ENCODE measurements at places on chromosomes 16 and 17. TPM values are rescaled to one million over a fixed set of nuclear protein-coding genes. Genes with fewer than 3 reads are reported as not detected.

DNA sequence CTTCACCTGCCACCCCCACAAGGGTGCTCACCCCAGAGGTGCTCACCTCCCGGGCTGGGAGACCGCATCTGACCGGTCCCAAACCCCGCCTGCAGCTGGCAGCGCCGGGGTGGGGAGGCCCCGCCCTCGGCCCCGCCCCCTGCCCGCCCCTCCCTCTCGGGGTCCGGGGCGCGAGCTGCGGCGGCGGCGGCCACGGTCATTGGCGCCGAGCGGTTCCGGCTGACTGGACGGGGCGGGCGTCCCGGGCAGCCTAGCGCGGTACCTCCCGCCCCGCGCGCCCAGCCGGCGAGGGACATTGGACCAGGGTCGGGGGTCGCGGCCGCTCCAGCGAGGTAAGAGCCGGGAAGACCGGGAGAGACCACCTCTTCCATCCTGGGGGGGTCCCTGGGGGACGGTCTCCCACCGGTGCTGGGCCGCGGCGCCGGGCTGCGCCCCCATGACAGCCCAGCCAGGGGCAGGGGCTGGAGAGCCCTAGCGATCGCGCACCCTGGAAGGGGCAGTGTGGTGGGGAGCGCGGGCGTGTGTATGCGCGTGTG is at the start of gene CACNG5:
Gene CACNG5 (plus strand): TSS at position 199 of the 536 bp plus-strand sequence. CDS start 42,216 bp downstream, outside the sequence.
- no peak within 1 kb of the TSS for H3K27ac ChIP-seq
- no peak for DNase-seq
- no peaks in the 10 kb centered on the region for H3K4me1 ChIP-seq
- H3K4me3 ChIP-seq, result no peak within 1 kb of the TSS
- peaks cover 49% of the 10 kb centered on the region for H3K27me3 ChIP-seq

DNA sequence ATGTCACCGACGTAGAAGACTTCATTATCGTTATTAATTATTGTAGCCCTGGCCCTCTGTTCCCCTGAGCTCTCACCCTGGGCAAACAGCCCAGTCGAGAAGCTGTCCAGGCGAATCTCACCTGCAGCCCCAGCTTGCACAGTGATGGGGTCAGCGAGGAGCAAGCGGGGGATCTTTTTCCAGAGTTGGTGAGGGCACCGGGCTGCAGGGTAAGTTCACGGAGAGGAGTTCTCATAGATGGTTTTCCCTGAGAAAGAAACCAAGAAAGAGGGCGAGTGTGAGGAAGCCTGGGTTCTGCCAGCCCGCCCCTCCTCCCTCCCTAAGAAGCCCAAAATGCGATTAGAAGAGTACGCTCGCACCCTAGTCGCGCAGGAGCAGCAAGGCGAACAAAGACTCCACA is 436 bp downstream of the SPAG5 start:
- no peak for DNase-seq
- no peaks in the 10 kb centered on the region for H3K27me3 ChIP-seq
- peaks cover 43% of the 10 kb centered on the region for H3K36me3 ChIP-seq
- H3K27ac ChIP-seq, result peak overlapping the region; percentile 86
- H3K4me3 ChIP-seq, result peak overlapping the region; percentile 56

- H3K36me3 ChIP-seq, result peaks cover 90% of the 10 kb centered on the region
- no peak for DNase-seq
- H3K27me3 ChIP-seq, result no peaks in the 10 kb centered on the region
- H3K4me3 ChIP-seq, result no peak overlapping the region
- H3K27ac ChIP-seq, result no peak overlapping the region
Measured at GRCh38 chr17:44863061-44863918, 15.6 kb downstream of the HIGD1B start.

DNA sequence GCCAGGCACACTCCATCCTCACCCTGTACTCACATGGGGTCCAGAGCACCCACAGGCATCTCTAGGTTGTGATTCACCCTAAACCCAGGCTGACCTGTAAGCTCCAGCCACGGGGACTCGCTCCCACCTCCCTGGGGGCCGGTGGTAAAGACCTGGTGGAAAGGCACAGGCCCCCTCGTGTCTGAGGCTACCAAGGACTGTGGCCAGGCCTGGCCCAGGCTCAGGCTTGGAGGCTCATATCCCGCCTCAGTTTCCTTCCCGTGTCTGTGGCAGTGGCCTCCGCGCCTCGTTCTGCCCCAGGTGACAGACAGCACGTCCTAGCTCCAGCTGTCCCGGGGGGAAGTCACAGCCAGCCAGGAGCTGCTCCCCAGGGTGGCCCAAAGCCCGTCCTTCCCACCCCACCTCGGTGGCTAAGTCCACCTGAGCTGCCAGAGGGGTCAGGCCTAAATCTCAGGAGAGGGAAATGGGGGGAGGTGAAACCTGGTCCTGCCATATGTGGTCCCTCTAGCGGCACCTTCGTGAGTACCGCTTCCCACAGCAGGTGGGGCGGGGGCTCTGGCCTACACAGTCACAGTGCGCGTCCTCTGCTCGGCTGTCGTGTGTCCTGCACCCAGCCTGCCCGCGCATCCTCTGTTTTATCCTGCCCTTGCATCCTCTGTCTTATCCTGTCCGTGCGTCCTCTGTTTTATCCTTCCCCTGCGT is 12.6 kb downstream of the CDH15 start:
- H3K27me3 ChIP-seq, result no peaks in the 10 kb centered on the region
- DNase-seq, result no peak
- no peak overlapping the region for H3K4me3 ChIP-seq
- H3K36me3 ChIP-seq, result no peaks in the 10 kb centered on the region

DNA sequence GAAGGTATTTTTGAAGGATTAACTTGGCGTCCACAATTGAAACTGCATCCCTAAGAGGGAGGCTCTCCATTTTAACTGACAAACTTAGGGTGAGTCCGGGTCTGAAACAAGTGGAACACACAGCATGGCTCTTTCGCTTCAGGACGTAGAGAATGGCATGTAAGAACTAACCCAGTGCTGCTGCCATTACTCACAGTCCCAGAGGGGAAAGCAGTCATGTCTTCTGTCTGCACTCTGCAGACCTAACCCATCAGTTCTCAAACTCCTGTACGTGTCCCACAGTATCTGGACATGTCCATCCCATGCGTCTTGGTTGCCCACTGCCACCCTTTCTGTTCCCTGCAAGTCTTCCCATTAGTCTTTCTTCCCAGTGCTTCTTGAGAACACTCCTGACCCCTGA is 563 bp downstream of the ST6GALNAC1 start:
- no peaks in the 10 kb centered on the region for H3K27me3 ChIP-seq
- no peak overlapping the region for H3K4me3 ChIP-seq
- DNase-seq, result no peak
- H3K27ac ChIP-seq, result no peak overlapping the region
- peaks cover 4% of the 10 kb centered on the region for H3K4me1 ChIP-seq

GRCh38 chr17:78057113-78057740 is 71.3 kb downstream of the TMC6 start:
- H3K4me1 ChIP-seq, result no peaks in the 10 kb centered on the region
- H3K27ac ChIP-seq, result no peak overlapping the region
- H3K36me3 ChIP-seq, result peaks cover 29% of the 10 kb centered on the region
- H3K4me3 ChIP-seq, result no peak overlapping the region
- no peaks in the 10 kb centered on the region for H3K27me3 ChIP-seq

GRCh38 chr17:18379246-18380146 is 1.9 kb downstream of the EVPLL start:
- H3K4me3 ChIP-seq, result no peak overlapping the region
- no peaks in the 10 kb centered on the region for H3K27me3 ChIP-seq
- no peaks in the 10 kb centered on the region for H3K4me1 ChIP-seq
- H3K27ac ChIP-seq, result no peak overlapping the region
- DNase-seq, result no peak
- H3K36me3 ChIP-seq, result no peaks in the 10 kb centered on the region

DNA sequence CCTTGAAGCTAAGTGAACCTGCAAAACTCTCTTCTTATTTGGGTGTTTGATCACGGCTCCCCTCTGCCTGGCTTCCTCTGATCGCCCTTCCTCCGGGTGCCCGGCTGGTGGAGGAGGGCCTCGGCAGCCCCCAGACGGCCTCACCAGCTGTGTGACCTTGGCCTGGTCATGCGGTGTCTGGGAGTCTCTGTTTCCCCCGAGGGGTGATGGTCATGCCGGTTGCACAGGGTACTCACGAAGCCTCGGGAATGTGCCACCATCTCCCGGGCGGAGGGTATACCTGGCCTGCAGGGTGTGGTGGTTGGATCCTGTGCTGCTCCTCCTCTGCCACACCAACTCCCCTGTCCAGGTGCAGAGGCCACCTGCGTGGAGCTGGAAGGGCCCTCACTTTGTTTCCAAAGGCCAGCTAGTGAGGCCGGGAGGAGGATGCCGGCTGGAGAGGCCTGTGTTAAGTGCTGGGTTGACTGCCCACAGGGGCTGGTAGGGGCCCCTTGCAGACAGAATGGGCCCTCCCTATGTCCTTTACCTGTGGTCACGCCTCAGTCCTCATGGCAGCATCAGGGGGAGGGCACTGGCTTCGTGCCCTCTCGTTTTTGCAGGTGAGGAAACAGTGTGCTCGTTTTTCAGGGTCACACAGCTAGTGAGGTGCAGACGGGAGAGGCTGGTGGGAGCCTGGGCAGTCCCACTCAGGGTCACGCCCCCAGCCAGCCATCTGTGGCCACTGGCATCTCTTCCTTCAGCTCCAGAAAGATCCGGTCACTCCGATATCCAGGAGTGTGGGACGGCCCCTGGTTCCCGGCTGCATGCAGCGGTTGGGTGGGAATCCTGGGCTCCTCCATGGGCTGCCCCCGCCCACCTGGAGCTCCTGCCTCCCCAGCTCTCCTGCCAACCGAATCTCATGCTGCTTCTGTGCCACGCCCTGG is 148.5 kb upstream of the GSE1 start:
- no peak overlapping the region for H3K27ac ChIP-seq
- no peak for DNase-seq
- no peaks in the 10 kb centered on the region for H3K36me3 ChIP-seq
- H3K27me3 ChIP-seq, result peaks cover 8% of the 10 kb centered on the region
- no peak overlapping the region for H3K4me3 ChIP-seq

DNA sequence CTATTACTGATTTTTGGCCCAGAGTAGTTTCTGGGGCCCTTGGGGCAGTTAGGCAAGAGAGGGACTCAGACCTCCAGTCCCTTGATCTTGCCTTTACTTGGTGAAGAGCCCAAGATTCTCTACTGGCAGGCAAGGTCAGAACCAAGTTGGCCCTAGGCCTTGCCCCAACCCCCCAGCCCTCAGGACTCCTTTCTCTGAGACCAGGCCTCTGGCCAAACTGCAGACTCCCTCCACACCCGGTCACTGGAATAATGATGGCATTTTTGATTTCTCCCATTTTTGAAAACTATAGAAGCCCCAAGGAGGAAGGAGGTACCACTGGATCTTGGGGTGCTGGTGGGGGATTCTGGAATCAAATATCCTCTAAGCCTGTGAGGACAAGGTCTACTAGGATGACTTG is 18.0 kb upstream of the HOXB9 start:
- H3K4me1 ChIP-seq, result peaks cover 13% of the 10 kb centered on the region
- peaks cover 100% of the 10 kb centered on the region for H3K27me3 ChIP-seq
- H3K27ac ChIP-seq, result no peak overlapping the region

DNA sequence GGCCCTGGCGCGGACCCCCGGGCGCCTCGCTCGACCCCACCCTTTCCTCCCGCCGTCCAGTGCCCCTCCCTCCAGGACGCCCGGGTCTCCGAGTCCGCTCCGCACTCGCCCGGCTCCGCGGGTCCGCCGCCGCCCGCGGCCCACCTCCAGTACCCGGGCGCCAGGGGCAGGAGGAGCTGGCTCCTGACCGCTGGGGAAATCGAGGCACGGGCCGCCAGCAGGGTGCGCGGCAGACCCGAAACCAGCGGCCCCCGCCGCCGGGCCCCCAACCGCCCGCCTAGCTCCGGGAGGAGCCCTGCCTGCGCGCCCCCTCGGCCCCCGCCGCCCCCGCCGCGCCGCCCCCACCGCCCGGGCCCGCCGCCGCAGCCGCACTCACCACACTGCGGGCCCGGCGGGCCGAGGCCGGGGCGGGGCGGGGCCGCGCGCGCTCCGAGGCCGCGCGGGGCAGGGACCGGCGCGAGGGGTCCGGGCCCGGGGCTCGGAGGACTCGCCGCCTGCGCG is 333 bp downstream of the MAFG start:
- peaks cover 12% of the 10 kb centered on the region for H3K36me3 ChIP-seq
- peak overlapping the region; percentile 91 for H3K4me3 ChIP-seq
- H3K4me1 ChIP-seq, result peaks cover 33% of the 10 kb centered on the region
- no peak for DNase-seq

DNA sequence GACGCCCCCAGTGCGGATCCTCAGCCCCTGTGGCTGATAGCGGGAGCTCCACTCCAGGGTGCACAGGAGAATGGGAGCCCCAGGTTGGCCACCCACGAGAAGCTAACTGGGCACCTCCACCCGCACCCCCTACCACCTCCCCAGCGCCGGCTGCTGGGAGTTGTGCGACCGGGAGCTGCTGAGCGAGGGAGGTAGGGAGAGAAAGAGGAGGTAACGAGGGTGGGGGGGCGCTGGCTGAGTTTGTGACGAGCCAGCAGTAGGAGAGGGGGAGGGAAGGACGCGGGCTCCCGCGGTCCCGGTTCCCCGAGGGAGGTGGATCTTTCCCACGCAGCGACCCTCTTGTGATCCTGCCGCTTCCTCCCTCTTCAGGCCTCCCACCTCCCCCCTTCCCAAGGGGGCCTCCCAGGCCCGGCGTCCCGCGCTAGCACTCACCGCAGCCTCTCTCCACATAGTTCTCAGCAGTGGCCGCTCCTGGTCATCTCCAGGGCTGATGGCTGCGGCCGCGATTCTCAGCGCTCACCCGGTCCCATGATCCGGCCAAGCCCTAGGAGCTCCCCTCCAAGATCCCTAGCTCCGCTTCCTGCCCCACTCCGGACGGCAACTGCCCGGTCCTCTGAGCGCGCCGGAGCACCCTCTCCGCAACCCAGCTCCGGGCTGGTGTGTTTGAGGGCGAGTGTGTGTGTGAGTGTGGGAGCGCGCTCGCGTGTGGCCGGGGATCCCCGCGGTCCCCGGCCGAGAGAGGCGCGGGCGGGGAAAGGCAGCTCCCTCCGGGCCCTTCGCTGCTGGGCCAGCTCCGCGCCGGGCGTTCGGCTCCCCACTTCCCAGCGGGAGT is at the start of gene GRIN2A:
Gene GRIN2A (minus strand): TSS at position 207 of the 832 bp plus-strand sequence. CDS start 2,017 bp downstream, outside the sequence.
- no peaks in the 10 kb centered on the region for H3K36me3 ChIP-seq
- H3K27ac ChIP-seq, result no peak within 1 kb of the TSS
- no peak within 1 kb of the TSS for H3K4me3 ChIP-seq
- no peak for DNase-seq
- H3K27me3 ChIP-seq, result peaks cover 37% of the 10 kb centered on the region
- H3K4me1 ChIP-seq, result 0 out of 2 replicates have a peak, but pooled peaks cover 3% of the 10 kb centered on the region

- H3K36me3 ChIP-seq, result peaks cover 83% of the 10 kb centered on the region
- DNase-seq, result no peak
- no peaks in the 10 kb centered on the region for H3K4me1 ChIP-seq
- no peaks in the 10 kb centered on the region for H3K27me3 ChIP-seq
- no peak overlapping the region for H3K27ac ChIP-seq
- H3K4me3 ChIP-seq, result no peak overlapping the region
Measured at GRCh38 chr17:30788918-30789317, 35.6 kb downstream of the CRLF3 start.

Gene CBX2
- total RNA-seq, result 16.7 TPM

Gene CDRT15
- total RNA-seq, result not detected

Gene ASB16
- not detected for total RNA-seq

Gene NUFIP2
- total RNA-seq, result 36.2 TPM

Gene EFTUD2
- total RNA-seq, result 158 TPM

Gene ZNF423
- 3.0 TPM for total RNA-seq

Gene EPX
- not detected for total RNA-seq

Gene ATXN2L
- 49.8 TPM for total RNA-seq

All from SJSA1 (cell line).